ENCODE measurements at places on chromosomes 7 and 10.

- DNase-seq: no peak
Measured at GRCh38 chr10:91614225-91614624, 18.6 kb downstream of the PPP1R3C start.

- DNase-seq: no peak
Measured at GRCh38 chr7:11969643-11970042, 137.6 kb upstream of the THSD7A start.

- DNase-seq: no peak
Measured at GRCh38 chr10:101565936-101566332, 22.1 kb downstream of the POLL start.

DNA sequence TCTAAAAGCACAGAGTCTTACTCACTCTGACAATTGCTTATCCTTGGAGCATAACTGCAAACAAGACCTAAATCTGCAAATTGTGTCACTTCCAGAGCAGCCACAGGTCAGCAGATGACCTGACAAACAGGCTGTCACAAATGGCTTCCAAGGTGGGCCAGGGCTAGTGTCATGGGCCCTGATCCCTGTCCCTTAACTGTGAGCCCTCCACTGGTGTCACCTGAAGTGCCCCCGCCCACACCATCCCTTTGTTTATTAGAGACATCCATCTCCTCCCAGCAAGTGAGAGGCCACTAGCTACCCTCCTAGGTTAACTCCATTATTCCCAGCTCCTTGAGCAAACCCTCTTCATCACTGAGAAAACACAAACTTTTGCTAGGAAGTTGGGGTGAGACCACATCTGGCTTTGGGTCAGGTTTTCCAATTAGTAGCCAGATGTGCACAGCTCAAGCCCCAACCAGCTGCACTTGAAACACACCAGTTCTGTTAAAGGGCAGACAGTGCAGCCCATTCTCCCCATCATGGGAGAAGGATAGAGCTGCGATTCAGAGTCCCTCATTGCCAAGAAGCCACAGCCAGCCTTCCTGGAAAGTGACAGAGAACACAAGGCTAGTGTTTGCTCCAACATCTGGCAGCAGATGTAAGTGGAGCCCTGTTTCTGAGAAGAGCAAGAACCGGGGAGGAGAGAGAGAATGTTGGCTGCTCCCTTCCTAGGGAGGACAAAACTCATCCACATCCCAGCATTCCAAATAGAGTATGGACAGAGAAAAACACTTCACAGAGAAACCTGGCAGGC is 75.7 kb upstream of the NANOS1 start:
- no peak for DNase-seq

DNA sequence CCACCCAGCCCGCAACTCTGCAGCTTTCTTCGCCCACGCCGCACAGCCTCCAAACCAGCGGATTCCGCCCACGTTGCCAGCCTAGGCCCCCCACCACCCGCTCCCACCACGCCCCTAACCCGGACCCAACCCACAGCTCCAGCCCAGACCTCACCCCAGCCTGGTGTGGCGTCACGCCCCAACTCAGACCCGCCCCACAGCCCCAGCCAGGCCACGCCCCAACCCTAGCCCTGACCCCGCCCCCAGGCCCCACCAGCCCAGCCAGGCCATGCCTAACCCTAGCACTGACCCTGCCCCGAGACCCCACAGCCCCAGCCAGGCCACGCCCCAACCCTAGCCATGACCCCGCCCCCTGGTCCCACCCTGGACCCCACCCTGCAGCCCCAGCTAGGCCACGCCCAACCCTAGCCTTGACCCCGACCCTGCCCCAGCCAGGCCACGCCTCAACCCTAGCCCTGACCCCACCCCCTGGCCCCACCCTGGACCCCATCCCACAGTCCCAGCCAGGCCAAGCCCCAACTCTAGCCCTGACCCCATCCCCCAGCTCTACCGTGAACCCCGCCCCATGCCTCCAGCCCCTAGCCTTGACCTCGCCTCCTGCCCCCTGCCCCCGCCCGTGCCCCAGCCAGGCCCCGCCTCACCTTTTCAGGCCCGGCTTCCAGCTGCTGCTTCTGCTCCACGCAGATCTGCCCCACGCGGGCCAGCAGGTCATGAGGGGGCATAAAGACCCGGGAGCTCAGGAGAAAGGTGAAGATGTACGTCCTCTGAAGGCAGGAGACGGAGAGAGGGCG is 64.0 kb downstream of the RASGEF1A start:
- DNase-seq: no peak

- no peak for DNase-seq
Measured at GRCh38 chr7:1659696-1660095, 10.4 kb upstream of the ELFN1 start.

DNA sequence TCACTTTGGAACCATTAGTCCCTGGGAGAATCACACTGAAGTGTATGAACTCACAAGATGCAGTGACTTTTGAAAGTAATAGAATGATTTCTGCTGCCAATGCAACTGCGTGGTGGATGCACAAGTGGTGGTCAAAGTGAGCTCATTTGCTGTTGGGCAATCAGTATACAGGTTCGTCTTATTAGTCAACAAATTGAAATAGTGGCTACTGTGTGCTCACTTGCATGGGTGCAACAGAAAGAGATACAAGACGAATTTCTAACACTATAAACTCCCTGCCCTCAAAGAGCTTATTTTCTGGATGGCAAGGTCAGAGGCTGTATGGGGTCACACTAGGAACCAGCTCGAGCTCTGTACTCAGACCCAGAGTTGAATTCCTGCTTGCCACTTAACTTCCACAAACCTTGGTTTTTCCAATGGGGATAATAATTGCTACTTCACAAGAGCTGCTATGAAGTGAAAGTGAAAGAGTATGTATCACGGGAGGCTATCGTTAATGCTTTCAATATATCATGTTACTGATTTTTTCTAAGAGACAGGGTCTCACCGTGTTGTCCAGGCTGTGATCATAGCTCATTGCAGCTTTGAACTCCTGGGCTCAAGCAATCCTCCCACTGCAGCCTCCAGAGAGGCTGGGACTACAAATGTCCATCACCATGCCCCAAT is 8.3 kb upstream of the BCL7B start:
- DNase-seq: no peak

DNA sequence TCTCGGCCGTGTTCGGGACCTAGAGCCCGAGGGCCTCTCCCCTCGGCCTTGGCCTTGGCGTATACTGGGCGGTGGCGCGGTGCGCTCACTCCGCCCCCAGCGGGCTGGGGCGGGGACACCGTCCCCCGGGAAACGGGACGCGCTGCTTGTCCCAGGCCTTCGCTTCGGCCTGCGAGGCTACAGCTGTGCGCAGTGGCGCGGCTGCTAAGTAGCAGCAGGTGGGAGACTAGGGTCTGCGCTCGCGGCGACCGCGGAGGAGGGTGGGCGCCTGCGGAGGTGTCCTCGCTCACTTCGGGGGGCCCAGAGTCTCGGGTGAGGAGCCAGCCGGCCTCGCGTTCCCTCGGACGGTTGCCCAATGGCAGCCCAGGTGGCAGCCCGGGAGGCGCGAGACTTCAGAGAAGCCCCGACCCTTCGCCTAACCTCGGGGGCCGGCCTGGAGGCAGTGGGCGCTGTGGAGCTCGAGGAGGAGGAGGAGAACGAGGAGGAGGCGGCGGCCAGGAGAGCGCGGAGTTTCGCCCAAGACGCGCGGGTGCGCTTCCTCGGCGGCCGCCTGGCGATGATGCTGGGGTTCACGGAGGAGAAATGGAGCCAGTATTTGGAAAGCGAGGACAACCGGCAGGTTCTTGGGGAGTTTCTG is at the start of gene DNAH11:
Gene DNAH11, plus strand, starts transcription at position 149 of the 637 bp plus-strand sequence. Its CDS starts 207 bp downstream, at position 356.
- no peak for DNase-seq

All from NCI-H1694 (cell line).